ENCODE measurements at places on chromosomes 3 and 15.

- DNase-seq = no peak
Observed at GRCh38 chr3:59482684-59483083, 432.9 kb upstream of the CFAP20DC start.

GRCh38 chr15:66600240-66600627 lies 34.4 kb upstream of the LCTL start:
- no peak for DNase-seq

- DNase-seq = no peak
Observed at GRCh38 chr3:40930131-40930538, 269.2 kb upstream of the CTNNB1 start.

- DNase-seq = no peak
Observed at GRCh38 chr15:78909791-78910228, 35.0 kb downstream of the CTSH start.

GRCh38 chr3:16102905-16103364 lies 71.5 kb upstream of the GALNT15 start:
- no peak for DNase-seq

- DNase-seq = peak; percentile 27
Observed at GRCh38 chr3:72887705-72888545, at the start of gene GXYLT2. GXYLT2 (plus strand) TSS chr3:72888046; CDS start chr3:72888234, 188 bp downstream.

Data from stimulated activated naive CD8-positive, alpha-beta T cell treated with anti-CD3 and anti-CD28 coated beads, Interleukin-15, amount 100 ng/mL, for 72 hours (primary cell).